ENCODE measurements at places on chromosomes 13 and 19.

GRCh38 chr19:51688671-51689571, 4.2 kb upstream of the SPACA6 start:
- no peaks in the 10 kb centered on the region for H3K27me3 ChIP-seq
- DNase-seq = peak; percentile 90
- H3K36me3 ChIP-seq = no peaks in the 10 kb centered on the region

- no peaks in the 10 kb centered on the region for H3K27me3 ChIP-seq
- H3K4me1 ChIP-seq = no peaks in the 10 kb centered on the region
- H3K36me3 ChIP-seq = no peaks in the 10 kb centered on the region
- H3K4me3 ChIP-seq = no peak overlapping the region
- H3K27ac ChIP-seq = no peak overlapping the region
Observed at GRCh38 chr13:106407338-106407737, 128.1 kb downstream of the EFNB2 start.

GRCh38 chr13:27851096-27851850, 59.0 kb downstream of the GSX1 start:
- no peaks in the 10 kb centered on the region for H3K36me3 ChIP-seq
- H3K4me1 ChIP-seq = no peaks in the 10 kb centered on the region
- H3K27ac ChIP-seq = no peak overlapping the region
- no peaks in the 10 kb centered on the region for H3K27me3 ChIP-seq
- no peak overlapping the region for H3K4me3 ChIP-seq

DNA sequence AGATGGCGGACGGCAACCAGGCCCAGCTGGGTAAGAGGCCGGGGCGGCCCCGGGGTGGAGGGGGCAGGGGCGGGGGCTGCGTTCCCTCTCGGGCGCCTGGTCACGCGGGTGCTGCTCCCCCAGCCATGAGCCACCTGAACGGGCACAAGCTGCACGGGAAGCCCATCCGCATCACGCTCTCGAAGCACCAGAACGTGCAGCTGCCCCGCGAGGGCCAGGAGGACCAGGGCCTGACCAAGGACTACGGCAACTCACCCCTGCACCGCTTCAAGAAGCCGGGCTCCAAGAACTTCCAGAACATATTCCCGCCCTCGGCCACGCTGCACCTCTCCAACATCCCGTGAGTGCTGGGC, 11.1 kb downstream of the PTBP1 start:
- H3K4me3 ChIP-seq = no peak overlapping the region
- H3K36me3 ChIP-seq = peaks cover 84% of the 10 kb centered on the region
- H3K4me1 ChIP-seq = no peaks in the 10 kb centered on the region
- DNase-seq = no peak
- no peaks in the 10 kb centered on the region for H3K27me3 ChIP-seq

GRCh38 chr13:92894447-92894846, 332.2 kb upstream of the GPC6 start:
- H3K36me3 ChIP-seq = no peaks in the 10 kb centered on the region
- no peak overlapping the region for H3K4me3 ChIP-seq
- DNase-seq = no peak

- no peak overlapping the region for H3K4me3 ChIP-seq
- no peak for DNase-seq
- H3K4me1 ChIP-seq = no peaks in the 10 kb centered on the region
- no peaks in the 10 kb centered on the region for H3K27me3 ChIP-seq
- no peak overlapping the region for H3K27ac ChIP-seq
- H3K36me3 ChIP-seq = no peaks in the 10 kb centered on the region
Observed at GRCh38 chr13:99800011-99800410, 171.6 kb downstream of the ZIC5 start.

DNA sequence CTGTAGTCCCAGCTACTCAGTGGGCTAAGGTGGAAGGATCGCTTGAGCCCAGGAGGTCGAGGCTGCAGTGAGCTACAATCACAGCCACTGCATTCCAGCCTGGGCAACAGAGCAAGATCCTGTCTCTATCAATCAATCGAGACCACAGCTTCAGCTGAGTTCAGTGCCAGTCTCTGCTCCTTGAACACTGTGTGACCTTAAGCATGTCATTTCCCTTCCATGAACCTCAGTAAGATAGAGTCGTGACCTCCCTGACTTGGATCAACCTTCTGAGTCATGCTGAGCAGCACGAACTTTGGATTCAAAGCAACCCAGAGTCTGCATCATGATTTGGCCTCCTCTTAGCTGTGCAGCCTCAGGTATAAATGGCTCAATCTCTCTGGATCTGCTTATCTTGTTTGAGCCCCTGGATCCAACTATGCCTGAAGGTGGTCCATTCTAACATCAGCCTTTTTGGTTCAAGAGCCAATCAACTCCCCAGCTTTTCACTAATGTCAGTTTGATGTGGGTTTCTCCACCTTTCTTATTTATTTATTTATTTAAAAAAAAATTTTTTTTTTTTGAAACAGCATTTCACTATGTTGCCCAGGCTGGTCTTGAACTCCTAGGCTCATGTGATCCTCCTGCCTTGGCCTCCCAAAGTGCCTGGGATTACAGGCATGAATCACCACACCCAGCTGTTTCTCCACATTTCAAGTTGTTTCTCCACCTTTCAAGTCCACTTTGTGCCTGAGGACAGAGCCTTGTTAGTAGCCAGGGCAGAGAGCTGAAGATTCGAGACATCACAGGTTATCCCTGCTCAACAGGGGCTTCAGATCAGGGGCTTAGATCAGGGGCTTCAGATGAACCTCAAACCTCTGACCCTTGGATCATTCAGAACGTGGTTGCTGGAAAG, 26.4 kb downstream of the PTPRS start:
- no peaks in the 10 kb centered on the region for H3K36me3 ChIP-seq
- H3K27me3 ChIP-seq = no peaks in the 10 kb centered on the region
- H3K4me1 ChIP-seq = no peaks in the 10 kb centered on the region
- H3K27ac ChIP-seq = no peak overlapping the region
- no peak overlapping the region for H3K4me3 ChIP-seq

DNA sequence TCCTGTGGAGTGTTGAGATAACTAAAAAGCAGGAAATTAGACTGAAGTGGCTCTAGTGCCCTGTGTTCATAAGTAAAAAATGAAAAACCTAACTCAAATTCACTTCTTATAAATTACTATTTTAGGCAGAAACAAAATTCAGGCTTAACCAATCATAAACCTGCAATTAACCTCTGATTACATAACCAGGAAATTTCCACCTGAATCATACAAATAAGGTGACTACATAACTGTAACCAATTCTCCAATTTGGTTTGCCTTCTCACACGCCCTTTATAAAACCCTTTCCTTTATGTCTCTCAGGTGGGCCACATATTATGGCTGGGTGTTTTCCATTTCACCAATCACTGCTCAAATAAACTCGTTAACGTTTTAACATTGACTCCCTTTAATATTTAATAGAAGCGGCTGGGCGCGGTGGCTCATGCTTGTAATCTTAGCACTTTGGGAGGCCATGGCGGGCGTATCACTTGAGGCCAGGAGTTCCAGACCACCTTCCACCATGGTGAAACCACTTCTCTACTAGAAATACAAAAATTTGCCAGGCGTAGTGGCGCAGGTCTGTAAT, 22.9 kb upstream of the ZNF724 start:
- peak overlapping the region; percentile 94 for H3K4me3 ChIP-seq
- no peak for DNase-seq
- H3K27ac ChIP-seq = peak overlapping the region; percentile 89
- H3K4me1 ChIP-seq = no peaks in the 10 kb centered on the region
- no peaks in the 10 kb centered on the region for H3K27me3 ChIP-seq

- H3K27ac ChIP-seq = no peak overlapping the region
- peaks cover 23% of the 10 kb centered on the region for H3K4me1 ChIP-seq
- H3K36me3 ChIP-seq = peaks cover 35% of the 10 kb centered on the region
- H3K27me3 ChIP-seq = no peaks in the 10 kb centered on the region
- no peak for DNase-seq
Observed at GRCh38 chr19:1364070-1364704, 19.5 kb upstream of the NDUFS7 start.

All from tibial artery (tissue), 4 donors.